ENCODE measurements at places on chromosomes 7 and 10. TPM values are rescaled to one million over a fixed set of nuclear protein-coding genes. Genes with fewer than 3 reads are reported as not detected.
A peak's percentile ranks its signal among the peaks of the same experiment; 100 is the strongest.

Gene MXI1
- 0.74 TPM for total RNA-seq

DNA sequence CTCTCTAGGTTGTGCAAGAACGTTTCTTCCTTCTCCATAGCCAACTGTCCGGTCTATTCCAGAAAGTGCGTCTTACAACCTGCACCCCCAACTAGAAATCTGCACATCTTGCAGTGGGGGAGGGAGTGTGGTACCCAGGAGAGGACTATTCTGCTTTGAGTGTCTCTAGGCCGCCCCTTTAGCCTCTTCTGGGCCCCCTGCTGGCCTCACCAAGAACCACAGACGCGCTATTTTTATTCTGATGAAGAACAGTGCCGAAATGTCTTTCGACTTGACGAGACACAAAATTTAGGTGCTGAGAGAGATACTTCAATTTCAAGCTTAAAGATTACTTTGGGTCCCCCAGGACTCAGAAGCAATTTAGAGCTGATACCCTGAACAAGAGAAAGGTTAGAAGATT, 1.0 kb downstream of the CNPY1 start:
- H3K36me3 ChIP-seq = no peaks in the 10 kb centered on the region
- H3K4me1 ChIP-seq = no peaks in the 10 kb centered on the region
- no peak for DNase-seq
- no peak overlapping the region for H3K27ac ChIP-seq

- no peak overlapping the region for H3K27ac ChIP-seq
- no peak overlapping the region for H3K4me3 ChIP-seq
- no peak for DNase-seq
These were observed 302.6 kb upstream of the LYZL1 start for GRCh38 chr10:28986117-28986792.

DNA sequence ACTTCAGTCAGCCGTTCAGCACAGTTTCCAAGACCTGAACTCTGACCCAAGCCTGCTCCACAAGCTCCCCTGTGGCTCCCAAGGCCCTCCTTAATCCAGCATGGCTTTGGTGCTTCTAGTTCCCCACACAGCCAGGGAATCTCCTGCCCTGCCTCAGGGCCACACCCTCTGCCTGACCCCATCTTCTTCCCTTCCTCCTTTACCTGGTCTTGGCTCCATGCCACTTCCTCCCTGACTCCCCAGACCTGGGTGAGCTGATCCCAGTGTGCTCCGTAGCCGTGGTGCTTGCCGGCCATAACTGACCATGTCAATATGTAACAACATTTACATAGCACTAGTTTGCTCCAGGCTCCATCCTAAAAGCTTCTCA, 20.0 kb downstream of the TMEM273 start:
- H3K4me1 ChIP-seq = peaks cover 13% of the 10 kb centered on the region
- no peak overlapping the region for H3K4me3 ChIP-seq
- H3K27me3 ChIP-seq = no peaks in the 10 kb centered on the region
- no peaks in the 10 kb centered on the region for H3K36me3 ChIP-seq
- DNase-seq = no peak

Gene PRTFDC1
- total RNA-seq = 7.4 TPM

Gene JAZF1
- total RNA-seq = 0.82 TPM

Gene CPA2
- total RNA-seq = 1.9 TPM

Gene FAM24B
- total RNA-seq = 6.8 TPM

GRCh38 chr7:70726294-70726693, 405.6 kb upstream of the GALNT17 start:
- peaks cover 42% of the 10 kb centered on the region for H3K4me1 ChIP-seq
- 0 out of 2 replicates have a peak overlapping the region, but pooled peaks have one; percentile 4 for H3K4me3 ChIP-seq
- peak overlapping the region; percentile 89 for H3K27ac ChIP-seq
- H3K36me3 ChIP-seq = no peaks in the 10 kb centered on the region

DNA sequence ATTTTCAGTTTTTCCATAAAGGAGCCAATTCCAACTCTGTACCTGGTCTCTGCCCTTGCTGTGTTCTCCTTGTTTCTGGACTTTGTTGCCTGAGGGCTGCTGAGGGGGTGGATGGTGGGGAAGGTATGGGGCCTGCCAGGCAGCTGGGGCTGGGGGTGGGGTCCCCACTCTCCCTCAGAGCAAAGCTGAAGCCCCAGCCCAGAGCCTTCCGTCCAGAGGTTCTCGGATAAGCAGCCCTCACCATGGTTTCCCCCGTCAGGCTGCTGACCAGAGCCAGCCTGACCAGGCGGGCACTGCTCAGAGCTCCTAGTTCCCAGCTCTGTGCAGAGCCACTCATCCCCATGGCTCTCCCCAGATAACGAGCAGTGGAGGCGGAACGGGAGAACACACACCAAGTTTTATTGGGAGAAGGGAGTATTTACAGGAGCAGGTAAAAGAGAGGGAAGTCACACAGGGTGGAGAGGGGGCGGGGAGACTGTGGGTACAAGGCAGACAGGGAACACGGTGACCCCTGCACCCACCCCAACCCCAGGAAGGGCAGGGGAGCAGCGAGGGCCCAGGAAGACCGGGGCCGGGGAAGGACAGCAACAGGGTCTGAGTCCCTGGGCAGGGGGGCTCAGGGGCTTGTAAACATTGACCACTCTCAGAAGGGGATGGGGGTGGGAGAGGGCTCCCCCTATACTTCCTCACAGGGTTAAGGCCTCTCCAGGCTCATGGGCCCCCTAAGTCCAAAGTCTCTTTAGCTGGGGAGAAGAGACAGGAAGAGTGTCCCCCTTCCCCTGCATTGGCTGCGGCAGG, 5.8 kb downstream of the GNB2 start:
- peaks cover 45% of the 10 kb centered on the region for H3K36me3 ChIP-seq
- no peaks in the 10 kb centered on the region for H3K4me1 ChIP-seq
- no peaks in the 10 kb centered on the region for H3K27me3 ChIP-seq

- H3K4me3 ChIP-seq = no peak overlapping the region
- no peak overlapping the region for H3K27ac ChIP-seq
- no peaks in the 10 kb centered on the region for H3K4me1 ChIP-seq
- no peaks in the 10 kb centered on the region for H3K27me3 ChIP-seq
These were observed 68.5 kb downstream of the LRRN3 start for GRCh38 chr7:111159426-111159825.

All from GM12878 (cell line).